ENCODE measurements at places on chromosomes 1 and 21.

- no peak for DNase-seq
These were observed 82.4 kb upstream of the MAGI3 start for GRCh38 chr1:113307771-113308445.

- DNase-seq, result peak; percentile 20
These were observed 212.8 kb upstream of the RAB4A start for GRCh38 chr1:229058111-229058561.

DNA sequence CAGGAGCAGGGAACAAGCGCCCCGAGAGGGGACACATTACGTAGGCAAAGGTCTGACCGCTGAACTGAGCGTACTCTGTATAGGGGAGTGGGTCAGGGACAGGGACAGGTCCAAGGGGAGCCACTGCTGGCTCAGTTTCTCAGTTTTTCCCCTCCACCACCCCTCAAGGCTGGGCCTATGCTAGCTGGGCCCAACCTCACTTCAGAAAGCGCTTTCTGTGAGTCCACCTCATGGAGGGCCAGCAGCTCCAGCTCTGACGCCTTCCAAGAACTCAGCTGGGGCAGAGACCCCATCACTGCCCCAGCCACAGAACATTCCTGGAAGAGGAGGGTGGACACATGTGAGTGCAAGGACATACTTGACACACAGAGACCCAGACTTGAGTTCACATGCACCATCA is 242.0 kb downstream of the FOXD2 start:
- no peak for DNase-seq

DNA sequence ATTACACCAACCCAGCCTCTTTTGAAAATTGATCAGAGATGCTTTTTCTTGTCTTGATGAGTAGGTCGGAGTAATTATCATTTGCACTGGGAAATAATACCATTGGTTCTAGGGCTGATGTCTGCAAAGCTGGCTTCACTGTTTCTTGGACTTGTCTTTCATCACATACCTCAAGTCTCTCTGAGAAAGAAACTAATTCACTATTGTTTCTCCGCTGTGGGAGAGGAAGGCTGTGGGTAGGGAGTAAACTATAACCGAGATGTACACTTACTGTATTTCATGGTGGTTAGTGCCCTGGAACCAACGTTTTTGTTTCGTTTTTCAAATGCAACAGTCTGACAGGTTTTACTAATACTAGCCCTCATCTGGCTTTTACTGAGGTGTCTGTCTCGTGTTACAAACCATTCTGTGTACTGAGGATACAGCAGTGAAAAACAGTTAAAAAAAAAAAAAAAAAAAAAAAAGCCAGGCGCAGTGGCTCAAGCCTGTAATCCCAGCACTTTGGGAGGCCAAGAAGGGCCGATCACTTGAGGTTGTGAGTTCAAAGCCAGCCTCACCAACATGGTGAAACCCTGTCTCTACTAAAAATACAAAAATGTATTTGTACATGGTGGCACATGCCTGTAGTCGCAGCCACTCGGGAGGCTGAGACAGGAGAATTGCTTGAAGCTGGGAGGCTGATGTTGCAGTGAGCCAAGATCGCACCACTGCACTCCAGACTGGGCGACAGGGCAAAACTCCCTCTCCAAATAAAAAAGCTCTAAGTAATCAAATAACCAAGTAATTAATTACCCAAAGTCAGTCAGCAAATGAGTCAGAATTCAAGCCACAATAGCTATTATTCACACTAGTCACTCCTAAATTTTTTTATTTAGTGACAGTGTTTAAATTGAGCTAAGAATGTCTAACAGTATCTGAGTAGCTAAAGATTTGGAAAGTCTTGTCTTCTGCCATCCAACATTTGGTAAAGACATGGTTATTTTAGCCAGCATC is 23.3 kb downstream of the TOMM20 start:
- DNase-seq, result no peak

GRCh38 chr1:100308777-100309176 is 42.8 kb downstream of the RTCA start:
- no peak for DNase-seq

DNA sequence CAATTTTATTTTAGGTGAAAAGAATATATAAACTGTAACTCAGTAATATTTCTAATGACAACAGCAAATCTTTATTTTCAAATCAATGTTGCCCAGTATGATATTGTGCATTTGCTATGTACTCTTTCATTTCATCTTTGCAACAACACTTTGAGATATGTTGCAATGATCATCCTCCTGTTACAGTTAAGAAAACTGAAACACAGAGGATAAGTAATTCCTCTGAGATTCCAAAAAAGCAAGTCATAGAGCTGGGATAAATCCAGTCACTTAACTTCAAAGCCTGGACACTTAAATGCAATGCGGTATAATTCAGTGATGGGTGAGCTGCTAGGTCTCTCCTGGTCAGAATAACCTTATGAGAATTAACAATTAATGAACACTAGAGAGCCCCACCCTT is 48.6 kb upstream of the EXO1 start:
- no peak for DNase-seq

DNA sequence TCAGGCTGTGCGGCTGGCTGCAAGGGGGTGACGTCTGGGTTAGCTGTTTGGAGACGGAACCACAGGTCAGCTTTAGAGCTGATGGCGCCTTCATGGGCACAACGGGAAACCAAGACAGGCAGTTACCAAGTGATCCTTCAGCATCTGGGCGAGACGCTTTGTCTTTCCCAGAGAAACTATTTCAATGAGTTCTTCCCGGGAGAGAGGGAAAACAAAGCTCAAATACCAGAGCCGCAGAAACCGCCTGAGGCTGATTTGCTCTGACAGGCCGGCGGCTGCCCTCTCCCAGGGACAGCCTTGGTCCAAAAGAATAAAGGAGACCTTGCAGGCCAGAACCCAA is 76.5 kb downstream of the CD58 start:
- DNase-seq, result no peak

- no peak for DNase-seq
These were observed 218.5 kb downstream of the DISC1 start for GRCh38 chr1:231844986-231845502.

DNA sequence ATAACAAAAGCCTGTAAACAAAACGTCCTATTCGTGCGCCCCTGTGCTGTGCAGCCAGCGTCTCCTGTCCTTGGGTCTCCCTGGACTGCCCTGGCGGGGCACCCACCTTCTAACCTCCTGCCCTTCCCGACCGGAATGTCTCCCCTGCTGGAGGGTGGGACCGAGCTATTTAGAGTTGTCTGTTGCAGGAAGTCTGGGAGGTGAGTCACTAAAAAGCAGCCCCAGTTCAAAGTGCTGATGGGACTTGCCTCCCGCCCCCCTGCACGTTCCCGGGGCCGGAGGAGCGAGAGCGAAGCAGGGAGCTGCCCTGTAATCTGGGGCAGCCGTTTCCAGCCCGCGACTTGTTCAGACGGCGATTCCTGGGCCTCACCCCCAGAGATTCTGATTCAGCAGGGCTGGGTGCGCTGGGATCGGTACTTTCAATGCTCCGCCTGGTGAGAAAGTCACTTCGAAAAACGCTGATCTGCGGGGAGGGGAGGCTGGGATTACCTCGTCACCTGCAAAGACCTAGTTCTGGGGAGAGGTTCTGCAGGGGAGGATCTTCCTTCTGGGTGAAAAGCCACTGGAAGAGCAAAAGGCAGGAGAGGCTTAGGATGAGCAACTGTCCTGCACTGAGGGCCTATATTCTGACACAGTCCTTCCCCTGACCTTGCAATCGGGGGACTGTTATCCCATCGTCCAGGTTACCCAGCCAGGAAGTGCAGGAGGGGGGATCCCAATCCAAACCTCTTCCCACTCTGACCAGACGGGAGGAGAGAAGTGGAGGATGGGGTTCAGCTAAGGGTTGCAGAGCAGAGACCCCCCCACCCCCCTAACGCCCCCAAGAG is 1.2 kb upstream of the DHRS3 start:
- DNase-seq, result no peak

GRCh38 chr1:24586970-24587820 is 31.3 kb downstream of the NCMAP start:
- no peak for DNase-seq

DNA sequence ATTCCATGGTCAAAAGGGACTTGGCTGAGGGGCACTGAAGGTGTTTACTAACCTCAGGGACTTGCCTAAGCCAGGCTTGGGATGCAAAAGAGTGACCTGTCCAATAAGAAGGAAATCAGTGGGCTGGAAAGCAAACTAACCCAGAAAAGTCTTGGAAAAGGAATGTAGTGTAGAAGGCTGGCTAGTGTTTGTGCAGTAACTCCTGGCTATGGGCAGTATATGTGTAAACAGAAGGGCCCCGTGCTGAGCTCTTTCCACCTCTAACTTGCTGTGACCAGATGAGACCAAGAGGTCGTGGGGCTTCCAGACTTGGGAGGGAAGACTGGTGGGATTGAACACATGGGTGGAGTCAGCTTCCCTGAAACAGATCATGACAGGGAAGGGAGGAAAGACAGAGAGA is 4.1 kb downstream of the MINDY1 start:
- DNase-seq, result no peak

- no peak for DNase-seq
These were observed 57.2 kb downstream of the EYA3 start for GRCh38 chr1:28031173-28031572.

DNA sequence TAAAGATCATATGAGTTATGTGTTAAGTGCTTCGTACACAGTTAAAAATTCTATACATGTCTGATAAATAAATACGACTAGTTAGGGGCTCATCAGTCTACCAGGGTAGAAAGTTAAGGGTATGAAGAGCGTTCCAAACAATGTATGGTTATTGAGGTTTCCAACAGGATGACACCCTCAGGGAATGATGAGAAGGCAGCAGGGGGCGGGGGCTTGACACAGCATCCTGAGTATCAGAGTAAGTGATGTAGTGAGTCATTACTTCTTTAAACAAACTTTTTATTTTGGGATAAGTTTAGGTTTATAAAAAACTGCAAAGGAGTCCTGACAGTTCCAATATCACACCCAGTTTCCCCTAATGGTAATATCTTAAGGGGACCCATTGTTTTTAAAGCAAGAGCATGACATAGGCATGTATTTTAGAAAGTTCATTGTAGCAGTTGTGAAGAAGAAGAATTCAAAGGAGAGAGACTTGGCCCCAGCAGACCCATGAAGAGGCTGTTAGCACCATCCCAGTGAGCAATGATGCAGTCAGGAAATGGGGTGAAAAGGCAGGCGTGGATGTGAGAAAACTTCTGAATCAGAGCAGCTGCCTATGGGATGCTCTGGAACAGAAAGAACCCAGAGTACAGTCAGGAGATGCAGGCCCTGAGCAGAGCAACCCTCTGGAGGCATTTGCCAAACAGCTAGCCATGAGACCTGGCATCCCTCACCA is 15.0 kb upstream of the PSMB2 start:
- DNase-seq, result no peak

GRCh38 chr1:26784023-26784871 is 3.5 kb upstream of the PIGV start:
- no peak for DNase-seq

DNA sequence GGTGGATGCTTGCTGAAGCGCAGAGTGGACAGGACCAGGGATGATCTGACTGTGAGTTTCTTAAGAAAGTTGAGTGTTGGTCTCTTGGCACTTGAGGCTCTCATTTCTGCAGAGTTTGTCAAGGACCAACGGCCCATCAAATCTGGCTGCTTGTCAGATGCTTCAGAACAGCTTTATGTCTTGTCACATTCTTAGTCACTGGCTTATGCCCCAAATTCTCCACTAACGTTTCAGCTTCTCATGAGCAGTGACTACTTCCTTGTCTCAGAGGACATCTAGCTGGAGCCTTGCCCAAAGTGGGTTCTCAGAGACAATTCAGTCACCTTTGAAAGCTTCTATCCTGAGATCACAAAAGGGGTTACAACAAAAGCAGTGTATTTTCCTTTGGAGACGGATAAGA is 92.3 kb downstream of the ST6GALNAC5 start:
- no peak for DNase-seq

DNA sequence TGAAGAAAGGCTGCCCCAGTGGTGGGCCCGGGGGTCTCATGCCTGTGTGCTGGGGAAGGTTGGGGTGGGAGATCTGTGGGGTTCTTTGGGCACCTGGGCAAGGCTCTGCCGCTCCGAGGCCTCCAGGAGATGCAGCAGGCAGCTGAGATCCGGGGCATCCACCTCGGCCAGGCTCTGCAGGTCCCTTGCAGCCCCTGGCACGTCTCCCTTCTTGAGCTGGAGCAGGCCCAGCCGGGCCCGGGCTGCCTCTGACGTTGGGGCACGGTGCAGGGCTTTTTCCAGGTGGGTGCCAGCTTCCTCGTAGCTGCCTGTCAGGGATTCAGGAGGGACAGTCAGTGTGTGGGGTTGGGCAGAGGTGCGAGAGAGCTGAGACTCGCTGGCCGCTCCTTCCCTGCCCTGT is 11.4 kb upstream of the MMEL1 start:
- DNase-seq, result no peak

DNA sequence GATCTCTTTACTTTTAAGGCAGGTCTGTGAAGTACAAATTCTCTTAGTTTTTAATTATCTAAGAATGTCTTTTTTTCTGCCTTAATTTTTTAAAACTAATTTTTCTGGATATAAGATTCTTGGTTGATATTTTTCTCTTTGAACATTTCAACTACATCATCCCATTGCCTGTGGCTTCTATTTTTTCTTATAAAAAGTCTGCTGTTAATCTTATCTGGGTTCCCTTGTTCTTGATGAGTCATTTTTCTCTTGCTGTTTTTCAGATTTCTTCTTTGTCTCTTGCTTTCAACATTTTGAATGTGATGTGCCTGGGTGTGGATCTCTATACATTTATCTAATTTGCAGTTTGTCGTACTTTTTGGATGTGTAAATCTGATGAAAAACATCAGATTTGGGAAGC is 525.2 kb upstream of the PBX1 start:
- no peak for DNase-seq

DNA sequence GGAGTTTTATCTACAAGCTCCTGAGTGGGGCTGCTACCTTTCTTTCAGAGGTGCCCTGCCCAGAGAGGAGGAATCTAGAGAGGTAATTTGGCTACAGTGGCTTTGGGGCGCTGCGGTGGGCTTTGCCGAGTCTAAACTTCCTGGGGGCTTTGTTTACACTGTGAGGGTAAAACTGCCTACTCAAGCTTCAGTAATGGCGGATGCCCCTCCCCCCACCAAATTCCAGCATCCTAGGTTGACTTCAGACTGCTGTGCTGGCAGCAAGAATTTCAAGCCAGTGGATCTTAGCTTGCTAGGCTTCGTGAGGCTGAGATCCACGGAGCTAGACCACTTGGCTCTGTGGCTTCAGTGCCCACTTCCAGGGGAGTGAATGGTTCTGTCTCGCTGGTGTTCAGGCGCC is 43.9 kb downstream of the SWT1 start:
- no peak for DNase-seq

GRCh38 chr1:10065344-10065685 is 32.6 kb downstream of the UBE4B start:
- no peak for DNase-seq

GRCh38 chr1:110266834-110267233 is 56.7 kb downstream of the KCNC4 start:
- DNase-seq, result no peak

Data from NCI-H187 (cell line).